Psoas muscle (tissue), 8 donors: ENCODE measurements at places on chromosomes 1 and 21. TPM values are rescaled to one million over a fixed set of nuclear protein-coding genes. Genes with fewer than 3 reads are reported as not detected.

GRCh38 chr1:218665221-218665620, 320.1 kb downstream of the TGFB2 start:
- DNase-seq, result peak; percentile 43

The CFHR3 gene
- polyA plus RNA-seq, result not detected

- no peak for DNase-seq
Observed at GRCh38 chr1:179950651-179951050, 4.0 kb upstream of the CEP350 start.

GRCh38 chr1:60227601-60228000, 154.0 kb upstream of the C1orf87 start:
- no peak for DNase-seq

DNA sequence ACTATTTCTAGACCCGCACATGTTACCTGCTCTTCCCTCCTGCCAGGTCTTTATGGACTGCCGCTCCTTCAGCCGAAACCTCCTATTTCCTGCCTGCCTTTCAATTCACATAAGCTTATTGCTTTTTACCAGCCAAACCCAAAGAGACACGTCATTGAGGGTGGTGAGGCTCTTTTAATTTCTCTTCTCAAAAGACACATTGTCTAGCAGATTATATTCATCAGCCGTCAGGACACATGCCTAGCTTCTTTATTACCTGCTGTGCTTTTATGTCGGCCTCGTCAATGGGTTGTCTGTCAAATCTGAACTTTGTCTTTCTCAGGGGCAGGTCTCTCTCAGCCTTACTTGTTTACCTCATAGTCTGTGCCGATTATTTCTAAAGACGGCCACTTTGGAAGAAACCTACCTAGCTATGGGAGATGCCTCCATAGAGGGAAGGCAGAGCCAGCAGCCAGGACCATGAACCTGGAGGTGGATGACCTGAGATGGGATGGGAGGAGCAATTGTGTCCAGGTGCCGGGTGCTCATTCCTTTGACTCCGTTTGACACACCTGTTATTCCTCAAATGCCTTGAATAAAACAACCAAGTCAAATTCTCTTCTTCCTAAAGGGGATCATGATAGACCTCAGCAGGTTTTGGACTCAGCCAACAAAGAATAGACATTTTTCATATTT, 42.0 kb downstream of the ZBTB18 start:
- no peak for DNase-seq

- no peak for DNase-seq
Observed at GRCh38 chr1:220019071-220019470, 27.2 kb downstream of the EPRS1 start.

DNA sequence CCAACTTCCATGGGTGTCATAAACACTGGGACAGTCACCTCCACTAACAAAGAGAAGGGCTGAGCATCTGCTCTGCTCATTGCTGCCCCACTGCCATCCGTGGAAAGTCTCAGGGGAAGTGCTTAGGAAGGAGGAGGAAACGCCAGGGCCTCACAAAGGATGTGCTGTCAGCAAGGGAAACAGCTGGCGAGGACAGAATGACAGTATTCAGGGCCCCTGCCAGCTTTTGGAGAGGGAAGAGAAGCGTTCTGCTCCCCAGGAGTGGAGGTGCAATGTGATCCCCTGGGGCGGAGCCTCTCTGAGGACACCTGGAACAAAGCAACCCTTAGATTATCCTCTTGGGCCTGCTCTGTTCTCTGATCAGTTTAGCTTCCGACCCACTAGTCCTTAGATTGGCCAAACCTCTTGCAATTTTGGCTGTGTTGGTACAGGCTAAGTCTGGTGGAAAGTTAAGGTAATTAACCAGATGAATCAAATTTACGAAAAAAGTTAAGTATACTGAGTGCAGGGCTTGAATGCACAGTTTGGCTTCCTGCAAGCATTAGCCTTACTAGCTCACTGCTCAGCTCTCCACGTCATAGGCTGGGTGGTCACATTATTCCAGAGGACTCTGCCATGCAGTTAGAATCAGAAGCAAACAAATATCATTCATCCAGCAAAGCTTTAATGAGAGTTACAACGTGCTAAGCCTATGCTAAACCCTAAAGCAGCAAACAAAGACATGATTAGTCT, 170.2 kb upstream of the NFIA start:
- peak; percentile 61 for DNase-seq

The ELAPOR1 gene
- polyA plus RNA-seq, result not detected

The TNNT2 gene
- 4.3 TPM for polyA plus RNA-seq

DNA sequence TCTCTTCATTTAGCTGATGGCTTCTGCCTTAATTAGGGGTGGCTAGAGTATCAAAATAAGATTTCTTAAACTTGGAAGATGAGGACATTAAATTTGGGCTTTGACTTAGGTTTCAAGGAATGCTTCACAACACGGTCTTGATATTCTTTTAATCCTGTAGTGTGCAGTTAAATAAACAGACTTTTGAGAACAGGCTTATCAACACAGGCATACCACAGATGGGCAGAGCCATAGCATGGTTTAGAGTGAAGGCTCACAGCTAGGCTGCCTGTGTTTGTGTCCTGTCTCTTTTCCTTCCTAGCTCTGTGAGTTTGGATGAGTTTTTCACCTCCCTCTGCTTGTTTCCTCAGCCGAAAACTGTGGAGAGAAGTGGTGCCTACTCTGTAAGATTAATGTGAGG, 102.3 kb upstream of the IPO9 start:
- DNase-seq, result no peak

GRCh38 chr1:227937031-227937837, 10.5 kb downstream of the WNT9A start:
- no peak for DNase-seq

- no peak for DNase-seq
Observed at GRCh38 chr1:35675773-35676172, 34.4 kb upstream of the PSMB2 start.

DNA sequence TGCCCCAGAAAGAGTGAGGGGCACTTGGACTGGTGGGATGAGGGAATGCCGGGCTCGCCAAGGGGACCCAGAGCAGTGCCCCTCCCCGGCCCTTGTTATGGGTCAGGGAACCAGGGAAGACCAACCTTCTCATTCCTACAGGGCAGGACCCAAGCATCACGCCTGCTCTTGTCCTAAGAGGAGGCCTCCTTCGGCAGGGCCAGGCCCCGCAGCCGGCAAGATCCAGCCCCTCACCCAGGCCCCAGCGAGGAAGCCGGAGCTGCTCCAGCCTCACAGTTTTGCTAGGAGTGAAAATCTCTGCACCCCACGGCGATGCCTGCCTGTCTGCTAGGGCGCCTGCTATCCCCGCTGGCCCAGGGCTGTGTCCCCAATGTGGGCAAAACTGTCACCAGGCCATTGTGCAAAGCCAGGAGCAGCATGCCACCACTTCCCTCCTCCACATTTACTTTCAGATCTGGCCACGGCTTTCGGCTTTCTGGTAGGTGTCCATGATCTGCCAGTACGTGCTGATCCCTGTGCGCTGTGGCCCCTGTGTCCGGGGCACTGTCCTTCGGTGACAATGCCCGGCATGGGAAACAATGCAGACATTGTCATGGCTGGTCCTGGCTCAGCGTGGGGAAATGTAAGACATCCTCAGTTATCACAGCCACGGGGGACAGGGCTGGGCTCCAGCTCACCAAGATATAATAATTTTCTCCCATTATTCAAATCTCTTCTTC, 9.6 kb downstream of the ACTRT2 start:
- peak; percentile 43 for DNase-seq

The FAM72A gene
- polyA plus RNA-seq, result 0.18 TPM

DNA sequence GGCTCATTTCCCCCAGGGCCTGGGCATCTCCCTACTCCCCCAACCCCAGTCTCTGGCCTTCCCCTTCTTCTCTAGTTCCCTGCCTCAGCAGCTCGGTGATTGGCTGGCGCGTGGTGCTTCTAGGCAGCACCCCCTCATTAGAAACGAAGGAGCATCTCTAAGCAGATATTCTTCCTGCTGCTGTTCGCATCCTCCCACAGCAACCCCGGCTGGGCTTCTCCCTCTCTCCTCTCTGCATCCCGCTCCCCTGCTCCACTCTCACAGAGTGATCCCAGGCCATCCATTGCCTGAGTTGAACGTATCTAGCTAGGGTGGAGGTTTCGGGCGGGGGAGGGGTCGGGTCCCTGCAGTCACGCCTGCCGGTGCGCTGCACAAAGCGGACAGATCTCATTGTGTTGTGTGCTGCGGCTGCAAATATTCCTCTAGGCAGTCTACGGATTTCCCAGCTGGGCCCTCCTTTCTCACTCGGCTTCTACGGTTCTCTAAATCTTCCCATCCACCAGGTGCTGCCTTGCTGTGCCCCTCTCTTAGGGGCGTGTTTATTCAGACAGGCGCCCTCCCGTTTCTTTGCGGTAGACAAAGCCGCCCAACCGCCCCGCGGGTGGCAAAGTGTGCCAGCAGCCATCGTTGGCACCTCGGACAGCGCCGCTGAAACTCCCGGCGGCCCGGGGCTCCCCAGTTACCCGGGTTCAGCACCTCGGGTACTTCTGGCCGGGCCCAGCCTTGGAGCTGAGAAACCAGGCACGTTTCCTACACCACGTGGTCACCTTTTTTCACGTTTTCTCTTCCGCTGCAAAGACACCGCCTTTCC, 2.2 kb downstream of the CACNA1E start:
- DNase-seq, result no peak

The TEDDM1 gene
- polyA plus RNA-seq, result not detected

The TEX50 gene
- not detected for polyA plus RNA-seq

GRCh38 chr1:190619724-190620123, 142.1 kb upstream of the BRINP3 start:
- no peak for DNase-seq

GRCh38 chr1:228921481-228921880, 186.2 kb downstream of the RHOU start:
- DNase-seq, result no peak

- DNase-seq, result no peak
Observed at GRCh38 chr1:84750110-84750730, 60.0 kb upstream of the SSX2IP start.

GRCh38 chr1:21365036-21365435, 74.8 kb upstream of the ECE1 start:
- DNase-seq, result no peak

DNA sequence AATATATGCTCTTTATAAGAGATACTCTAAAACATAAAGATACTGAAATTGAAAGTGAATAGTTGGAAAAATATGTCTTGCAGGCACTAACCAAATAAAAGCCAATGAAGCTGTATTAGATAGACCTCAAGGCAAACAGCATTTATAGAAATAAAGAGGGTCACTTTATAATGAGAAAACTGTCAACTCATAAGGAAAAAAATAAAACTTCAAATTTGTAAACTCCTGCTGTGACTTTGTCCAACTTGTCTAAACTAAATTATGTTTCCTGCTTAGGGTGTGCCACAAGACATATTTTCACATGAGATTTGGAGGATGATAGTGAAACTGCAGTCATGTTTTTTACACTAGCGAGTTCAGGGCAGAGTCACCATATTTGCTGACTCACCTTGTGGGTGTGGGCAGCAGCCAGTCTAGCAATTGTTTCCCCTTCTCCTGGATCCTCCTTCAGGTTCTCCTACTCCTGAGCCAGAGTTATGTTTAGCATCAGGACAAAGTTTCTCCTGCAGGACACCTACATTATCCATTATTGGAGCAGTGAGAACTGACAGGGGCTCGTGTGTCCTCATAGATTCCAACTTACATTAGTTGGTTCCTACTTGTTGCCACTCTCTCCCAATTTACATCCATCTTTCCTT, 43.8 kb downstream of the CD53 start:
- DNase-seq, result no peak

DNA sequence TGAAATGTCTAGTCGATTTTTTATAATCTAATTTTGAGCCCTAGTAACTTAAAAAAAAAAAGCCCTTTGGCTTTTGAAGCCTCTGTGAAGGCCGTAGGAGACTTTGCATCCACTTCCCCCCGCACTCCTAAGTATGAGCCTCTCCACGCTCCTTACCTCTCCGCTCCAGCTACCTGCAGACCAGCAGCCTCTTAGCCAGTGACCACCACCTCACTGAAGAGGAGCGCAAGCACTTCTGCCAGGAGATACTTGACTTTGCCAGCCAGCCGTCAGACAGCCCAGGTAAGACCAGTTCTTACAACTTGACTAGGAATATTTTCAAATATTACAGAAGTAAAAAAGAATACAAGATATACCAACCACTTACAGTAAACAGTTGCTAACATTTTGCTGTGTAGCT, 27.4 kb upstream of the PWP2 start:
- no peak for DNase-seq

DNA sequence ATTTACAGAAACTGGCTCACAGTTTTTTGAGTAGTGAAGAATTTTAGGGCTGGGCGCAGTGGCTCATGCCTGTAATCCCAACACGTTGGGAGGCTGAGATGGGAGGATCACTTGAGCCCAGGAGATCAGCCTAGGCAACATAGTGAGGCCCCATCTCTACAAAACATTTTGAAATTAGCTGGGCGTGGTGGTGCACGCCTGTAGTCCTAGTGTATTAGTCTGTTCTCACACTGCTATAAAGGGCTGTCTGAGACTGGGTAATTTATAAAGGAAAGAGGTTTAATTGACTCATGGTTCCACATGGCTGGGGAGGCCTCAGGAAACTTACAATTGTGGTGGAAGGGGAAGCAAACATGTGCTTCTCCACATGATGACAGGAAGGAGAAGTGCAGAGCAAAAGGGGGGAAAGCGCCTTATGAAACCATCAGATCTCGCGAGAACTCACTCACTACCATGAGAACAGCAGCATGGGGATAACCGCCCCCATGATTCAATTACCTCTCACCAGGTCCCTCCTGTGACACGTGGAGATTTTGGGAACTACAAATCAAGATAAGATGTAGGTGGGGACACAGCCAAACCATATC, 24.4 kb upstream of the DYRK1A start:
- DNase-seq, result no peak

The NTNG1 gene
- 0.01 TPM for polyA plus RNA-seq

GRCh38 chr1:109802136-109802900, 38.6 kb upstream of the EPS8L3 start:
- peak; percentile 46 for DNase-seq

- no peak for DNase-seq
Observed at GRCh38 chr1:156149374-156150332, 3.7 kb upstream of the SEMA4A start.

GRCh38 chr1:97499667-97500066, 421.2 kb downstream of the DPYD start:
- DNase-seq, result no peak

DNA sequence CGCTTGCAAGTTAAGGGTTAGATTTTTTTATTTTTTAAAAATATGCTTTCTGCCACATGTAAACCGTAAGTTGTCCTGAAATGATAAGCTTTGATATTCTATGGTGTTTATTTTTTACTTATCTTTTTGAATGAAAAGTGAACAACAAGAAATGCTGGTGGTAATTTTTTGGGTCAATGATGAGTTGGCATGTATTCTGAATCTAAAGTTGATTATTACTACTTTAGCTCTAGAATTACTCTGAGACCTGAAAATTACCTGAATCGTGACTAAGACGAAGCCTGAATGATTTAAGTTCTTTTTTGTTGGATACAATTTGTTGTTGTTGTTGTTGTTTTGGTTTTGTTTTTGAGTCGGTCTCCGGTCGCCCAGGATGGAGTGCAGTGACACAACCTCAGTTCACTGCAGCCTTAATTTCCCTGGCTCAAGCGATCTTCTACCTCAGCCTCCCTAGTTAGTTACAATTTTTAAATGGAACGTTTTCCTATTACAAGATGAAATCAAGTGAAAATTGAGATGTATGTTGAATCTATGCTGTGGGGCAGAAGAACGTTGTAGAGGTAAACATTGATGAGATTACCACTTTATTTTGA, 941 bp downstream of the RABGGTB start:
- no peak for DNase-seq

- DNase-seq, result no peak
Observed at GRCh38 chr1:237999426-238000052, 108.8 kb upstream of the ZP4 start.
